ENCODE measurements at places on chromosomes 5 and 9.

- no peak for DNase-seq
These were observed 613.6 kb downstream of the ZNF608 start for GRCh38 chr5:124132843-124133242.

GRCh38 chr5:156043351-156043750 is 283.6 kb upstream of the SGCD start:
- DNase-seq, result no peak

DNA sequence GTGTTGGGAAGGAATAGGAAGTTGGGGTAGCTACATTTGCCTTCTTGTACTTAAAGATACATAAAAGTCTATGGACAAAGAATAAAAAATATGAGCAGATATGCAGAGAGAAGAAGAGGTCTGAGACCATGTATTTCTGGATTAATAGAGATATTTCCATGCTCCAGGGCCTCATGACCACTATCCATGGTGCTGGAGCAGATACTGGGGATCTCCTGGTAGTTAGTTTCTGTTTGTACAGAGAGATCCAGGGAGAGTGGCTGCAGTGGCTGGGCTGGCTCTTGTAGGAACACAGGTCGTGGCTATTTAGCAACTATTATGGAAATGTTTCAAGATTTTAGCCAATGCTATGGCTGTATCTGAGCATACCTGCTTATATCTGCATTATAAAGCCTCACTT is 184.2 kb upstream of the TMEM161B start:
- DNase-seq, result no peak

DNA sequence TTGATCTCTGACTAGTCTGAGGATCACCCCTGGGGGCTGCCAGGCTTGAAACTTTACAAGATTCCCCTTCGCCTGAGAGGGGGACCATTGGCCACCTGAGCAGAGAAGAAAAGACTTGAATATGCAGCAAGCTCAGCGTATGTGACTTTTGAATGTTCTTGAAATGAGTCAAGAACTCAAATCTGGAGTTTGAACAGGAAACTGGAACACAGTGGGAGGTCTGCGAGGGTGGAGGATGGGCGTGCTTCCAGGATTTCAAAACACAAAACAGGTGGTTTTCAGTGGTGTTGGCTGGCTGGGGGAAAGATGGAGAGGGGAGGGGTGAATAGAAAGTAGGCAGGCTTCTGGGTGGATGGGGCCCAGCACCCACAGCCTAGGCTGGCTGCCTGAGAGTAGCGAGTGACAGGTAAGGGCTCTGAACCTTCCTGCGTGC is 40.6 kb downstream of the TMEM174 start:
- no peak for DNase-seq

- DNase-seq, result no peak
These were observed 6.7 kb upstream of the BRINP1 start for GRCh38 chr9:119375892-119376291.

- no peak for DNase-seq
These were observed 204.7 kb downstream of the TTLL11 start for GRCh38 chr9:121888438-121888775.

GRCh38 chr5:140312067-140312790 is 9.3 kb upstream of the PFDN1 start:
- no peak for DNase-seq

GRCh38 chr5:55485073-55485472 is 49.7 kb downstream of the PLPP1 start:
- no peak for DNase-seq

DNA sequence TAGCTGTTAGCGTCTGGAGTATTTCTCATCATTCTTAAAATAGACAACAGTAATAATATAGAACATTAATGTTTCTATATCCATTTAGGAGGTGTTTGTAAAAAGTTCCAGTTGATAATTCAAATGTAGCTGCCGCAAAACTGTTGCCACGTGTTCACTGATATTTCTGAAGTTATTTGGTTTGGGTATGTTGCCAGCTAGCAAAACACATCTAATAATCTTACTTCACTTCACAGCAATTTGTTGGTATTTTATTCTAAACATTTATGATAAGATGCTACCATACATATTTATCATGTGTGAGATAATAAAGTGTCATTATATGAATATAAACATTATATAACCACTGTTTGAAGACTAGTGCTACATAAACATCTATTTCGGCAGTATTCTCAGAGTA is 101.6 kb downstream of the CDH12 start:
- no peak for DNase-seq

GRCh38 chr9:88737876-88738275 is 202.9 kb downstream of the NXNL2 start:
- no peak for DNase-seq

DNA sequence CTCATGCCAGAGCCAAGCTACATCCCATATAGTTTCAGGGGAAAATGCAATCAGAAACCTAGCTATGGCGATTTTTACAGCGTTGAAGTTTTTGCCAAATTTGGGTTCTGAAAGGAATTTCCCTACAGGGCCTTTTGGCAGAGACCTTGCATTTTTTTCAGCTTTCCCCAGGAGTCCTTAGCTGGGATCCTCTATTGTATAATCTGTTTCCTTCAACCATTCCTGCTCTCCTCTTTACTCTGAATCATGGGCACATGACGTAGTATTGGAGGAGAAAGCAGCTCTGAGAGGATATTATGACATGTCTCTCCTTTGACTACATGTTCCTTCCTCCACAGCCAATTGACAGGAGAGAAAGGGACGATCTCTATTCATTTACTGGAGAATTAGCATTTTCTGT is 118.5 kb upstream of the ERCC6L2 start:
- DNase-seq, result no peak

GRCh38 chr5:60354311-60354710 is 345.7 kb downstream of the DEPDC1B start:
- no peak for DNase-seq

GRCh38 chr9:95504053-95504963 is 12.5 kb downstream of the PTCH1 start:
- no peak for DNase-seq

DNA sequence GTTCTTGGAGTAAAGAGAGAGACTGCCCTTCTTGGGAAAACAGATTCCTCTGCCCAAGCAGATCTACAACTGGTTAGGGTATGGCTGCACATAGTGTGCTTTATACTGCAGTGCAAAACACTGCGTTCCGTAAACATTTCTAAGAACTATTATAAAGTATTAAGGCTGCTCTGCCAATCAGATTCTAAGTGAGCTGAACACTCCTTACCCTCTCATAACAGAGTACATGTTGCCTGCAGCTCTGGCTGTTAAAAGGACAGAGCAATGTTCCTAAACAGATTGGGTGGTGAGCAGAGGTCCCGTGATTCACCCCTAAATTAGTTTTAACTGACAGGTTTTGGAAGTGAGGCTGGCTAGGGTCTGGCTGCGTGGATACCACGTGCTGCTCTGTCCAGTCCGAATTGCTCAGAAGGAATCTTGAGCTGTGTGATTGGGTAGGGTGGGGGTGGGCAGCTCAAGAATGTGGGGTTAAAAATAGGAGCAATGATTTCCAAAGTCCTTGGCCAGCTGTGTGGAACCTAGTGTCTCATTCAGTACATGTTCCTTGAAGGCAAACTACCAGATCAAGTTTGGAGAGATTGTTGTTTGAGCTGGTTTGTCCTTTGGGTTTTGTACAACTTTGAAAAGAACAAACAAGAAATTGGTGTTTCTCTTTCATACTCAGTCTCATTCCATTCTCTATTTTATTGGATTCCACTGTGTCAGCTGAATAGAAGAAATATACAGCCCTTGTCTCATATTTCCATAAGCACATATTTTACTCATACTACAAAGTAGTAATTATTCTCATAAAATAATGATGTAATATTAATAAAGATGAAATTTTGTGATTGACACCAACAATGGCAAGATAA is 497.6 kb upstream of the CD180 start:
- no peak for DNase-seq

- DNase-seq, result no peak
These were observed 46.2 kb downstream of the PCA3 start for GRCh38 chr9:76810377-76810957.

GRCh38 chr9:6051511-6051950 is 36.1 kb upstream of the RANBP6 start:
- no peak for DNase-seq

- DNase-seq, result no peak
These were observed 37.7 kb upstream of the ICE1 start for GRCh38 chr5:5384660-5385330.

DNA sequence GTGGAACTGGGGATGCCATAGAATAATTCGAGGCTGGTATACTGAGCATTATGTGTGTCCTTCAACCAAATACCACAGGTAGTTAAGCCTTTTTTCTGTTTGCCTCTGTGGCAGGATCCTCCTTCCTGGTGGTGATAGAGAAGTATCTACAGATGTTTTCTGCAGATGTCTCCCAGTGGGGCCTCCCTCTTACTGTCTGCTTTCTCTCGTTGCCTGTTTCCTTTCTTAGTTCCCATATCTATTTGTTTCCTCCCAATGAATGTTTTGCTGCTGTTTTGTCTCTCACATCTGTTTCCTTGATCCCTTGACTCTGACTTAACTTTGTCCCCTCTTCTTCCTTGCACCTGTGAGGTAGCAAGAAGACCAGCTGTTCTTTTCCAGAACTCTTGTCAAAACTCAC is 130.9 kb upstream of the NUDT12 start:
- DNase-seq, result no peak

DNA sequence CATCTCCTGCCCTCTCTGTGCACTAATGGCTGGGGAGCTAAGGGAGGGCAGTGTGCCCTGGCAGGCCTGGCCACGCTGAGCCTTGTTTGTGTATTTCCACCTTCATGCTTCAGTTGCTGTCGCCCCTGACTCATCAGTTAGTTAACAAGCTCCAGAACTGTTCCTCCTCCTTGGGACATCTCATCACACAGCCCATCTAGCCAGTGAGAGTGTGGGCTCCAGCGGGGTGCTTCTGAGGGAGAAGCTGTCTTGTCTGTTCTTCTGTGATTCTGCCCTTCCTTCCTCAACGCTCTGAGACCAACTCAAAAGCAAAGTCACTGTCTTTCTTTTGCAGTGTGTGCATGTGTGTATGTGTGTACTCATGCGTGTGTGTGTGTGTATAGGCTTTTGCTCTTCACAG is 58.3 kb upstream of the CPEB4 start:
- no peak for DNase-seq

DNA sequence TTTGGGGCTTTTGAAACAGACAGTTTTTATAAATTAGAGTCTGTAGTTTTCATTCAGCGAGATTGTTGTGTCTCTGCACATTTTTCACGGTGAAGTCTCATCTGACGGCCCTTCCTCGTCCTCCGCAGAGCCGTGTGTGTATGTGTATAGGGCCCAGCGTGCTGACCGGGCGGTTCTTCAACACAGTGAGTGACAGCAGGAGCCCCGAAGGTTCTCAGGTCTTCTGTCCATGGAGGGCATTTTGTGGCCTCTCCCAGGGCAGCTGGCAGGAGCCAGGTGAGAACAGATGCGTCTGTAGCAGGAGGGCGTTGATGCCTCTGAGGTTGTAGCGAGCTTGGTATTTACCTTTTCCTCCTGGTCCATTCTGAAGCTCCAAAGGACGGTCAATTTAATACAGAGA is 116.0 kb upstream of the LPCAT1 start:
- no peak for DNase-seq

GRCh38 chr9:78144663-78145377 is 91.1 kb upstream of the CEP78 start:
- no peak for DNase-seq

DNA sequence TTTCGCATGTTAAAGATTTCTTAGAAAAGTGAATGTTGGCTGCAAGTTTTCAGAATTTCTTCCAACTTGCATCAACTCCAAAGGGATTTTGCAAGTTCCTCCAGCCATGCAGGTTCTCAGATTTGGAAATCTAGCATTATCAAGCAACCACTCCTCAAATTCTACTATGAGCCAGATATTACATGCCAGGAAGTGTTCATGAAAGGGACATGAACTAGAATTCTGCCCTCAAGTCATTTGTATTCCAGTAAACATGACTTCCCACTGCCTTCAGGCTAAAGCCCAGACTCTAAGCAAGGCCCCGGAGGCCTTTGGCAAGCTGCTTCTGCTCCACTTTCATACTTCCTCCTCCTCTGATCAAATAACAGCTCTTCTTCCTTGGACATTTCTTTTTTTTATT is 111.3 kb upstream of the PAPPA start:
- DNase-seq, result no peak

GRCh38 chr9:129471201-129472019 is 149.5 kb downstream of the C9orf50 start:
- DNase-seq, result no peak

GRCh38 chr5:26487553-26487952 is 550.8 kb downstream of the CDH9 start:
- no peak for DNase-seq

DNA sequence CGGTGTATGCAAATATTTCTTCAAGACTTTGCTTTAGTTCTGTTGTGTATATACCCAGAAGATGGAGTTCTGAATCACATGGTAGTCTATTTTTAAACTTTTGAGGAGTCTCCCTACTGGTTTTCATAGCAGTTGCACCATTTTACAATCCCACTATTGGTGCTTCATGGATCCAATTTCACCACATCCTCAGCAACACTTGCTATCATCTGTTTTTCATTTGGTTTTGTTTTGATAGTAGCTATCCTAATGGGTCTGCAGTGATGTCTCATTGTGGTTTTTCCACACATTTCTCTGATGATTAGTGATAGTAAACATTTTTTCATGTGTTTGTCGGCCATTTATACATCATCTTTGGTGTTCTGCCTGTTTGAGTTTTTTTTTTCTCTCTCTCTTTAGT is 1339.3 kb downstream of the EFNA5 start:
- no peak for DNase-seq

GRCh38 chr5:174059247-174059646 is 13.7 kb downstream of the NSG2 start:
- no peak for DNase-seq

DNA sequence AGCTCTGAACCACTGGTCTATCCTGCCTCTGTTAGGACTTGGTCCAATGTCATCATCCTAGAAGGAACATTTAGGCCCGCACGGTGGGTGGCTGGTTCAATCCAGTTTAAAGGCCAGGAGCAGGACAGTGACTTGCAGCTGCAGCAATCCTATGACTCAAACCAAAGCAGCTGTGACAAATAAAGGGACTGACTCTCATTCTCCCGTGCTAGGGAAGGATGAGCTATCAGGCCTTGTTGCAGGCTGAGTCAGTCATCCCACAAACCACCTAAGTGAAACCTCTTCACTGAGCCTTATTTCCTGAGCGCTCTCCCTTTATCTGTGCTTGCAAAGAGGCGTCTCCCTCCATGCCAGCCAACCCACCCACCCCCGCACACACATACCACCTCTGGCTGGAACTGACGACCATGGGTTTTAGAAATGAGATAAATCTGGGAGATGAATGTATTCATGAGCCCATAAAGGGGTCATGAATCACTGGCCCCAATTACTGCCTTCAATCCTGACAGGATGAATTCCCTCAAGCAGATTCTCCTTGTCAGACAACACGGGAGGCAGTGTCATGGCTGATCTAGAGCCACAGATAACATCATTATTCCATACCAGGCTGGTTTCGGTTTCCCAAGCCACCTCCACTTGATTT is 93.4 kb downstream of the KCNIP1 start:
- no peak for DNase-seq

DNA sequence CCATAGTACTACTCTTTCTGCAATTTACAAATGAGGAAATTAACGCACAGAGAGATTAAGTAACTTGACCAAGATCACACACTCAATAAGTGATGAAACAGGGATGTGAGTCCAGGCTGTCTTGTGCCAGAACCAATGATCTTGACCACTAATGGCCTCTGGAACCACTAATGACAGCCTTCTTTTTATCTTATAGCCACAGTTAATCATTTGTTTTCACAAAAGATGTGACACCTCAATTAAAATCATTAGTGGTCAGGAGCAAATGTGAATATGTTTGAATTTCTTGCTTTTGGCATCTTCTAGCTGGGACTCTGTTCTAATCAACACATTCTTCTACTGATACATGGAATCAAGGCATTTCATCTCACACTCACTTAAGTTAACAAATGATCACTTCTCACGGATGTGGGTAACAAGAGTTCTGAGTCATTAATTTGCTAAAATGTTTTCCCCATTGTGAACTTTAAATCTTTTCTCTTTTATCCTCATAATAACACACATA is 102.7 kb upstream of the CD180 start:
- no peak for DNase-seq
